ENCODE measurements at places on chromosomes 11 and 22. TPM values are rescaled to one million over a fixed set of nuclear protein-coding genes. Genes with fewer than 3 reads are reported as not detected.

DNA sequence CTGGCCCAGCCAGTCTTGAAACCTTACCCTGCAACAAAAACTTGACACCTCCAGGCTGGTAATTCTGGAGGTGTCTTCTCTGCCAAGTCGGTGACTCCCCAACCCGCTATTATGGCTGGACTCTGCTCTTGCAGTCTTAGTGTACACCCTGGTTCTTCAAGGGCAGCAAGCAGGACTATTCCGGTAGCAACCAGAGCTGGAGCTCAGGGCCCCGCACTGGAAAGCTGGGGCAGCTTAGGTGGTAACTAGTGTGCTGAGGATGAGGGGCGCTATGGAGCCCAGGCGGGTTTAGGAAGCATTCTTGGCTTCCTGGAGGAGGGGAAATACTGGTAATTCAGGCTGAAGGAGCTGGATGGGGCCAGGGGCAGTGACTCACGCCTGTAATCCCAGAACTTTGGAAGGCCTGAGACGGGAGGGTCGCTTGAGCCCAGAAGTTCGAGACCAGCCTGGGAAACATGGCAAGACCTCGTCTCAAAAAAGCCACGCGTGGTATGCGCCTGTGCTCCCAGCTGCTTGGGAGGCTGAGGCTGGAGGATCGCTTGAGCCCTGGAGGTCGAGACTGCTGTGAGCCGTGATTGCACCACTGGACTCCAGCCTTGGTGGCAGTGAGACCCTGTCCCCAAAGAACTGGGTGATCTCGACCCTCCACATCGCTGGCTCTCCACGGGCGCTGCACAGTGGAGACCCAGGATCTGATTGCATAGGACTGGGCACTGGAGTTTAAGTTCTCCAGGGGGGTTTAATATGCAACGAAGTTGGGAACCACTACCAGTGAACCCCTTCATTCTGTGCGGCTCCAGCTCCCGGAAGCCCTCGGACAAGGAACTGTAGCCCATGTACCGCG lies 10.6 kb upstream of the AIFM3 start:
- DNase-seq, result no peak

GRCh38 chr11:84497981-84498411 lies 1129.1 kb downstream of the DLG2 start:
- DNase-seq, result no peak

DNA sequence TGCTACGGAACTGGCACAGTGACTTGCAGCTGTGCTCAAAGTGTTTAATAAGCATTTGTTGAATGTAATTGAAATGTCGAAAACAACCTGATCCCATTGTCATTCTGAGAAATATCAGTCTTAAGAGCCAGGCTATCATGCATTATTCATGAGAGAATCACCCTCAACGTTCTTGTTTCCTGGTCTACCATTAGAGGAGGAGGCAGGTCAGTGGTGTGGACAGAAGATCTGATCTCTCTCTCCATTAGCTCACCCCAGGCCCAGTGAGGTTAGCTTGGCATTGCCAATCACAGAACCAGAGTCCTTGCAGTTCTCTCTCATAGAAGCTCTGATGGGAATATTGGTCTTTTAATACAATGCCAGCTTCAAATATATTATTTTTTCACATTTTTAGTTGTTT lies 121.1 kb upstream of the SPON1 start:
- no peak for DNase-seq

- no peak for DNase-seq
These were observed 31.7 kb downstream of the EP300 start for GRCh38 chr22:41124086-41124485.

GRCh38 chr11:24886880-24887619 lies 390.2 kb downstream of the LUZP2 start:
- DNase-seq, result no peak

DNA sequence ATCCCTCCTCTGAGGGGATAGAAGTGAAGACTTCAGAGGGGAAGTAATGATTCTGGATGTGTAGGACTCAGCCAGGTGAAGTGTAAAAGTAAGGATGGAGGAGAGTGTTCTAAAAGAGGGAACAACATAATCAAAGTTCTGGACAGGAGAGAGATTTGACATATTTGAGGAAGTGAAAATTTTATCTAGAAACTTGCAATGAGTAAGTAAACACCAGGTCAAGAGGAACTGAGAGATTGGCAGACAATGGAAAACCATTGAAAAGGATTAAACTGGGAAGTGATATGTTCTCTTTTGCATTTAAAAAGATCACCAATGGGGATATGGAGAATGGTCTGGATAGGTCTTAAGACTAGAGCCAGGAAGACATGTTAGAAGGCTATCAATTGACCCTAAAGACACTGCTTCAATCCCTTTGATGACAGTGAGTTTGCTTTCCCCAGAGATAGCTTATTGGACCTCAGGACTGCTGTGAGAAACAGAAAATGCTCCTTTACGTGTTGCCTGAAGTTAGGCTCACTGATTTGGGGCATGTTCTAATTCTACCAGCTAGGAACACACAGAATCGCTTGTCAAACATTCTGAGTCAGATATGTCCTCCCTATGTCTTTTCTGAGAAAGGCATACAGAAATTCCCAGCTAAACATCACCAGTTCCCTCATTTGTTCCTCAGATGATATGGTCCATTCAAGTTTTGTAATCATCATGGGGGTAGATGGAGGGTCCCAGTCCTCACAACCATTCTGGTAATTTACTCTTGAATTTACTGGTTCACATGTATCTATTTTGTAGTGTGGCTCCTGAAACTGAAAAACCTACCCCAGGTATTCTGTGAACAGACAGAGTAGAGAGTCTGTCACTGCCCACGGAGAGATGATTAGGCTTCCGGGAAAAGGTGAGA lies 144.9 kb downstream of the MAML2 start:
- no peak for DNase-seq

Gene ARVCF
- total RNA-seq, result 1.4 TPM

Gene TSPAN18
- total RNA-seq, result 7.5 TPM
